Suppressor macrophage treated with lipopolysaccharide for 4 hours (primary cell): ENCODE measurements at places on chromosomes 6 and 20.

DNA sequence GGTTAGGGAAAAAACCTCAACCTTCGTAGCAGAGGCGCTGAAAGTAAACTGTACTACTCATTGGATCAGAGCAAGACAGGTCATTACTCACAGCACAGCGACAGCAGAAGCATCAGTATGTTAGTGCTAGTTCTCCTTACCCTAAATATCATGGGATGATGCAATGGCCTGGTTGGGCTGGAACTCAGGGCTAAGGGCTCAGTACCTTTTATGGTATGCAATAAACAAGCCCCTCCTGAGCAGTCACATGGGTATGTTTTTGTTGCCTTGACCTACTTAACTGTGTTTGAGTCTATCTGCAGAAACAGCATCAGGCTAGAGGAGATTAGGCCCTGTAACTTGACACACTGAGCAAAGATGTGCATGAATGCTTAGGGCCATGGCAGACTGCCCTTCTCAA is 369.4 kb upstream of the IMPG1 start:
- DNase-seq, result no peak

- DNase-seq, result peak; percentile 50
These were observed 161.7 kb upstream of the LAMP5 start for GRCh38 chr20:9352739-9353138.

- peak; percentile 28 for DNase-seq
These were observed 139.9 kb downstream of the BFSP1 start for GRCh38 chr20:17391127-17391771.

- peak; percentile 23 for DNase-seq
These were observed 11.3 kb upstream of the MAP3K5 start for GRCh38 chr6:136803608-136804007.

DNA sequence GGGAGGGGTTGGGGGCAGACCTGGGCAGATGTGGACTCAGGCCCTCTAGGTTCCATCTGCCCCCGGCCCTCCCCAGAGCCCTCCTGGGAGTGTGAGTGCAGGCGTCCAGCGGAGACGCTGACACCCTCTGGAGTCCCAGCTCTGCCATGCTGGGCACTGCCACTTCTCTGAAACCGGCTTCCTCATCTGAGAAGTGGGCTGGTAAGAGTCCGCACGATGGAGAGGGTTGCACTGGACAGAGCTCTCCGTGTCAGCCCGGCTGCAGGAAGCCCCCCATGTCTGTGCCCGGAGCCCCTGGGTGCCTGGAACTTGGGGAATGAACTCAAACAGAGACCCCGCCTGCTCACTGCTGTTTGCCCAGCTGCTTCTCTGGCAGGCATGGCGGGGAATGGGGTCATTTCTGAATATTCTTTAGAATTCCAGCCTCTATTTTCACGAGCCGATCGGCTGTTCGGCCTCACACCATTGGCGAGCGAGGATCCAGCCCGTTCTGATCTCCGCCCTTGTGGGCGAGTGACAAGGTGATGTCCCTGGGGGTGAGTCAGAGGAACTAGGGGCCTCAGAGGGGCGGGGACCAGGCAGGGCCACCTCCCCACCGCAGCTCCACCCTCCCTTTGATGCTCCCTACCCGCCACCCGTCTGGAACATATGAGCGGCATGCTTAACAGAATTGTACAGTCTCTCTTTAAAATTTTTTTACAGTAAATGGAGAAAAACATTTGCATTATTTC is 47.8 kb upstream of the GATA5 start:
- no peak for DNase-seq

DNA sequence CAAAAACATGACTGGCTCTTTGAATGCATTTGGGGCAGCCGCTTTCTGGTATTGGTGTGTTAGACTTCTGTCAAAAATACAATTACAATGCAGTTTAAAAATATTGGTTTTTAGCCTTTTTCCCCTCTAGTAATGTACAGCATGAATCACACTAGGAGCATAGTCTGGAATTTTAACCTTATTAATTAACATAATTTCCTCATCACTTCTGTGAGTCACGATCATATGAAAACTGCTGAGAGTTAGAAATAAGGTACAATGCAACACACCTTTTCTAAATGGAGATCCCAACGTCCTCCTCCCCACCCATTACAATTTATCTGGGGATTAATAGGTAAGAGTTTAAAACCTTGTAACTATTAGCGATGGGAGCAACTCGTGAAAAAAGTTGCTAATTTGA is 297.1 kb upstream of the RIMS1 start:
- DNase-seq, result no peak

- DNase-seq, result peak; percentile 79
These were observed 302.9 kb downstream of the CLIC5 start for GRCh38 chr6:45712786-45713185.

GRCh38 chr20:44471481-44471882 is 4.2 kb upstream of the TTPAL start:
- no peak for DNase-seq

DNA sequence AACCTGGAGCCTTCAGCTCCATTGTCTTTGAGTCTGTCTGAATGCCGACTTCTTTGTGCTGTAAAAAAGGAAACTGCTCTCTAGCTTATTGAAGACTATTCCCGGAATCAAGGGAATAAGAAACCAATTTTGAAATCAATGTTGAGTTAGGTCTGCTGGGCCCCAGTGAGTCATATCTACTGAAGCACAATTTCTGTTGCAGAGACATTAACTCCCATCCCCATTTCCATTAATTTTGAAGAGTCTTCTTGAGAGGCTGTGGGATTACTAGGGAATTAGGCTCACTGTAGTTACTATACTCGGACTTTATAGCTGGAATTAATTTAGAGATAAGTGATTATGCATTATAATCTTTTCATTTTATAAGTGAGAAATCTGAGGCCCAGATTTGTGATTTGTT is 116.7 kb downstream of the SLC35F1 start:
- DNase-seq, result no peak

- DNase-seq, result no peak
These were observed 195.6 kb downstream of the NFATC2 start for GRCh38 chr20:51346686-51347485.

DNA sequence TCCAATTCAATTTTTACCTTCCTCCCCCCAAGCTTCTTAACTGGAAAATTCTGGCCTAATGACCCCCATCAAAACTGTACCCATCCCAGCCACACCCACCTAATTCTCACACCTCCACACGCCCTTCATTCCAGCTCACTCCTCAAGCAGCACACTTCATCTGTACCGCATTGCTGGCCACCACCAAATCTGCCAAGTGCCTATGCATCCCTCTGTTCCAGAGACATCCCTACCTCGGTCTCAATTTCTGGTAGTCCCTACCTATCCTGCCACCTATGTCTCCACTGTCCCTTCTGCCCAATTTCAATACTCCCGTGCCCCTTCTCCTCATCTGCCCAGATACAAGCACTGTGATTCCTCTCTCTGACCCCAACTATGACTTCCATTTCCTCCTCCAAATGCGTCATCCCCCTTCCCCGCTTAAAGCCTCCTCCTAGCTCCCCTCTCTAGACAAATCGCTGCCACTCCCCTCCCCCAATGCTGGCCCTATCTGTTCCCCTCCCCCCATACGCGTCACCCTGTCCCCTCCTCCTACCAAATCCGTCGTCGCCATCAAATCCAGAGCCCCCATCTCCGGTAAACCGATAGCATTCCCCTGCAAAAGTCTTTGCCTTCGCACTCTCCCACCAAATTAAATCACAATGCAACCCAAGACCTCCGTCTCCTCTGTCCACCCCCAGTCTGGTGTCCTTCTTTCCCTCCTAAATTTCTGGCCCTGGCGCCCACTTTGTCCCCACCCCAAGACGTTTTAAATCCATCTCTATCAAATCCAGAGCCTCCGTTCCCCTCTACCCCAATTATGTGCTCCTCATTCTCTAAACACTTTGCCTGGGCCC is 1.2 kb downstream of the MTCH1 start:
- peak; percentile 90 for DNase-seq

GRCh38 chr20:31454361-31454760 is 13.9 kb downstream of the DEFB123 start:
- no peak for DNase-seq

- no peak for DNase-seq
These were observed 47.1 kb upstream of the SMLR1 start for GRCh38 chr6:130780122-130780521.

DNA sequence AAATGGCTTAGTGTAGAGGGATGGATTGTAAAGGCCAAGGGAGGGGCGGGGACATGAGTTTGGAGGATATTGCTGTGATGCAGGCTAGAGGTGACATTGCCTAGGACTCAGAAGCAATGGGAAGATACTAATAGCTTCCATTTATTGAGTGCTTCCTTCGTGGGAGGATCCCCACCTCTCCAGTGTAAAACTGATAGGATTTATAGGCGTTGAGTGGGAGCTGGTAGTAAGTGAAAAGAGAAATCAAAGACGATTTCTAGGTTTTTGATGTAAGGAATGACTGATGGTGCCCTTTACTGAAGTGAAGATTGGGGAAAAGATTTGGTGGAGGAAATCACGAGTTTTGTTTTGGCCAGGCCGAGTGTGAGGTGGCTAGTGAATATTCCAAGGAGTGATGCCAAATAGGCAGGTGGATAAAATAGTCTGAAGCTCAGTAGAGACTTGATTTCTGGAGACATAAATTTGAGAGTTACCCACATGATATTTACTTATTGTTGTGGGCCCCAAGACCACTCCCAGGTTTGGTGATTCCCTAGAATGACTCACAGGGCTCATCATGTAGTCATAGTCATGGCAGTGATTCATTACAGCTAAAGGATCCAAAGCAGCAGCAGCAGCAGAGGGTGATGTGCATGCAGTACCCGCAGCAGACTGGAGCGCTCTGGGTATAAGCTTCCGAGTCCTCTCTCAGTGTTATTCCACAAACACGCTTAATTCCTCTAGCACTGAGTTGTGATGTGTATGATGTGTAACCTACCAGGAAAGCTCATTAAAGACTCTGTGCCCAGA is 10.2 kb downstream of the RPRD1B start:
- DNase-seq, result peak; percentile 62

DNA sequence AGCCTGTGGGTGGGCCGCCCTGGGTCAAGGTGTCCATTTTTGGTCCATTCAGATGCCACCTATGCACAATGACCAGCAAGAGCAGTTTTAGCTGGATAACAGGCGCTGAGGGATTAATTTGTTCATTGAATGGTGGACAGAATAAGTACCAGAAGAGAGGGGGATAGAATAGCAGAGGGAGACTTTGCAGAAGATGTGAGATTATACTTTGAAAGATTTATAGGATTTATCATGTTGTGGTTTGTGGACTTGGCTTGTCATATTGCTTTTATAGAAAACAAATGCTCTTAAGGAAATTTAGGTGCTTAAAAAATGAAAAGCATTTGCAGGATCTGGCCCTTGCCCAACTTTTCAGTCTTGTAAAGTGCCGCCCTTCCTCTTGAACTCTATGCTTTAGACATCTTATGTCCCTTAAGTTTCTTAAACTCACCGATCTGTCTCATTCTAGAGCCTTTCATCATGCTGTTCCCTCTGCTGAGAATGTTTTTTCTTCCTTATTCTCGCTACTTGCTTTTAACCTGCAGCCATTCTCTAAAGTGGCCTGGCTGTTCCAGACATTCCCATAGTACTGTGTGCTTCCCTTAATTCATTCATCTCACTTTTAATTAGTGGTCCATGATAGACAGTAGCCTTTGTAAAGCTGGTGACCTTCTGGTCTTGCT is 42.5 kb downstream of the CD109 start:
- no peak for DNase-seq

GRCh38 chr20:646107-646867 is 6.7 kb downstream of the SRXN1 start:
- no peak for DNase-seq

- DNase-seq, result peak; percentile 16
These were observed 3.7 kb downstream of the KCNK5 start for GRCh38 chr6:39225543-39225942.
